ENCODE measurements at places on chromosomes 16 and 17. TPM values are rescaled to one million over a fixed set of nuclear protein-coding genes. Genes with fewer than 3 reads are reported as not detected.

- DNase-seq, result no peak
These were observed 17.6 kb downstream of the MAPK8IP3 start for GRCh38 chr16:1723450-1724147.

MBTPS1 gene
- total RNA-seq, result 53.2 TPM

WIPF2 gene
- total RNA-seq, result 13.3 TPM

KRT28 gene
- not detected for total RNA-seq

DNA sequence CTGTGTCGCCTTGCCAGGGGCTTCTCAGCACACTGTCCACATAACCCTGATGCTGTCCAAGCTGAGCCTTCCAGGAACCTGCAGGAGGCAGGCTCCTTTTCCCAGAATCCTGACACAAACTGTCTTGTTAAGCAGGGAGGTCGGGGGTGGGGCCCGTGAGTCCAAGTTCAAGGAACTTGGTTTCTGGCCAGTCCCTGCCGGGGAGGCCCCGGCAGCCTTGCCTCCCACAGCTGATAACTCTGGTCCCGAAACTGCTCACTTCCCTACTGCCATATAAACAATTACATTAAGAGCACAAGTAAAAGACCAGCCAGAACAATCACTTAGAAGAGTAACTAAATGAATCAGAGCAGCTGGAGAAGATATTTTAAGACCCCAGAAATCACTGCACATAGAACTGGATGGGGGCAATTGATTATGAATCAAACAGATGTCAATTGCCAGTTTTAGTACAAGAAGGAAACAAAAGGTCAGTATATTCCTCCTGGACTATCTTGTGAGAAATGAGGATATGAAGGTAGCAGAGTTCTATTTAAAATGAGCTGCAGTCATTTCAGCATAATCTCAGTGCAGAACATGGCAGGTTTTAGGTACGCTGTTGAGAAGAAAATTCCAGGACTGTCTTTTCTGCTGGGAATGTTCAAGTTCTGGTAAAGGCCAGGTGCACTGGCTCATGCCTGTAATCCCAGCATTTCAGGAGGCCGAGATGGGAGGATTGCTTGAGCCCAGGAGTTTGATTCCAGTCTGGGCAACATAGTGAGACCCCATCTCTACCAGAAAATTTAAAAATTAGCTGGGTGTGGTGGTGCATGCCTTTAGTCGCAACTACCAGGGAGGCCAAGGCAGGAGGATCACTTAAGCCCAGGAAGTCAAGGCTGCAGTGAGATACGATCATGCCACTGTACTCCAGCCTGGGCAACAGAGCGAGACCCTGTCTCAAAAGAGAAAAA is 169.8 kb downstream of the PITPNC1 start:
- DNase-seq, result no peak

- DNase-seq, result no peak
These were observed 784.6 kb upstream of the EEF2KMT start for GRCh38 chr16:5882087-5882640.

MT1M gene
- total RNA-seq, result 1.1 TPM

DNA sequence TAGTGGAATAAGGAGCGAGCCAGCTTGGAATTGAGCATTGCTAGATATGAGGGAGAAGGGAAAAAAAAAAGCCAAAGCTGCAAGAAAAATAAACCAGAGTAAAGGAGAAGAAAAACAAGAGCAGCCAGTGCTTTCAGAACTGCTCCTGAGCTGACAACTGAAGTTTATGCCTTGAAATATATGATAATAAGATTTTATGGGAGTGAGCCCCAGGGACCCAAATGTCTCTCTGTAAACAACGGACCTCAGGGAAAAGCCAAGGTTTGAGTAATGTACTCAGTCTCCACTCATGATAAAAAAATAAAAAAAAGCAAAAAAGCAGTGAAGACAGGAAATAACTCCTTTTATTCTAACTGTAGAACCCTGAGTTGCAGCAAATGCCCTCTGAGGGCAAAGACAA is 132.6 kb downstream of the SNX11 start:
- DNase-seq, result no peak

GRCh38 chr17:71334048-71334751 is 786.6 kb upstream of the SOX9 start:
- no peak for DNase-seq

- no peak for DNase-seq
These were observed 2.0 kb downstream of the ZDHHC1 start for GRCh38 chr16:67413978-67414911.

GRCh38 chr16:69486724-69487123 is 62.3 kb downstream of the CYB5B start:
- no peak for DNase-seq

GRCh38 chr17:14919631-14920213 is 345.4 kb downstream of the PMP22 start:
- no peak for DNase-seq

DNA sequence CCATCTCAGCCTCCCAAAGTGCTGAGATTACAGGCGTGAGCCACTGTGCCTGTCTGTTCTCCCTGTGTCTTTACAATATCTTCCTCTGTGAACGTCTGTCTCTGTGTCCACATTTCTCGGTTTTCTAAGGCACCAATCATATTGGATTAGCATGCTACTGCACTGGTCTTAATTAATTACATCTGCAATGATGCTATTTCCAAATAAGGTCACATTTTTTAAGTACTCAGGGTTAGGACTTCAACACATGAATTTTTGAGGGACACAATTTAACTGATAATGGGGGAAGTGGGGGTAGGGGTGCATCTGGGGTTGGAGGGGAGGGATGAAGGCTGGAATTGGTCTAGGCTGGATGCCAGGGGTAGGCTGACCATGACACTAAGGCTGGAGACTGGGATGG is 102.6 kb downstream of the N4BP1 start:
- peak; percentile 15 for DNase-seq

DYNLRB2 gene
- total RNA-seq, result not detected

GRCh38 chr16:86289304-86289703 is 221.0 kb upstream of the FOXF1 start:
- no peak for DNase-seq

- no peak for DNase-seq
These were observed 53.1 kb downstream of the CFDP1 start for GRCh38 chr16:75379911-75380847.
